Fibroblast of skin of back (primary cell): ENCODE measurements at places on chromosomes 5 and 9.

DNA sequence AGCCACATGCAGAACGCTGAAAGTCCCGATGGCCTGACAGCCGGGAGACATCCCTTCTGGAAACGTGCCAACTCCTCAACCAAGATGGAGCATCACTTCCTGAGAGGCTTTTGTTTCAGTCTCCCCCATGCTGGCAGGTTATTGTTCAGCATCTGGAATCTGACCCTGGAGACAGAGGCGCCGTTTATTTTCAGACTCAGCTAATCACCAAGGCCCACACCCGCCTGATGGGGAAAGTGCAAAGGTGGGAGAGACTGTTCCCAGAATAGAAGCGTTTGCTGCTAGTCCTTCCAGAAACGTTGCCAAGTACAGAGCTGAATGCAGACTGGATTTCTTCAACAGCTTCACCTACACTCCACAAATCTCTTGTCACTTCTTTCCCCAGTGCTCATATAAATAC is 41.8 kb upstream of the S1PR3 start:
- peak; percentile 13 for DNase-seq

DNA sequence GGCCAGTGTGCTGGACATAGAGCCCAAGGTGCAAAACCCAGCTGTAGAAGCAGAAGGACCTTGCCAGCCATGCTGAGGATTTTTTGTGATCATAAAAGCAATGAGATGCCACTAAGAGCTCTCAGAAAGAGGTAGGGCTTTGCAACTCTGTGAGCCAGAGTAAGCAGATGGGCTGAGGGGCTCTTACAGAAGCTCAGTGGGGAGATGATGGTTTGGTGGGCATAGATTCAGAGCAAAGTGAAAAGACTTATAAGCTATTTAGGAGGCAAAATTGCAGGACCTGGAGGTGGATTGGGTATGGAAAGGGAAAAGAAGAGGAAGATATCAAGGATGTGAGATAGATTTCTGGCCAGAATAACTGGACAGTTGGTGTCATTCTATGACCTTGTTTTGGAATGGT is 302.0 kb downstream of the NTRK2 start:
- DNase-seq = no peak

DNA sequence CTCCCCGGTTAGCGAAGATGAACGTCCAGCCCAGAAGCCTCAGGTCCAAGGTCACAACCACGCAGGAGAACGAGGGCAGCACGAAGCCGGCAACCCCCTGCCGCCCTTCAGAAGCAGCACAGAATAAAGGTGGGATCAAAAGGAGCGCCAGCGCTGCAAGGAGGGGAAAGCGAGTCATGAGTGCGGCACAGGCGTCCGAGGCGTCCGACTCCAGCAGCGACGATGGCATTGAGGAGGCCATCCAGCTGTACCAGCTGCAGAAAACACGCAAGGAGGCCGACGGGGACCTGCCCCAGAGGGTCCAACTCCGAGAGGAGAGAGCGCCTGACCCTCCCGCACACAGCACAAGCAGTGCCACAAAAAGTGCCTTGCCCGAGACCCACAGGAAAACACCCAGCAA is 5.8 kb downstream of the PPP1R26 start:
- no peak for DNase-seq

DNA sequence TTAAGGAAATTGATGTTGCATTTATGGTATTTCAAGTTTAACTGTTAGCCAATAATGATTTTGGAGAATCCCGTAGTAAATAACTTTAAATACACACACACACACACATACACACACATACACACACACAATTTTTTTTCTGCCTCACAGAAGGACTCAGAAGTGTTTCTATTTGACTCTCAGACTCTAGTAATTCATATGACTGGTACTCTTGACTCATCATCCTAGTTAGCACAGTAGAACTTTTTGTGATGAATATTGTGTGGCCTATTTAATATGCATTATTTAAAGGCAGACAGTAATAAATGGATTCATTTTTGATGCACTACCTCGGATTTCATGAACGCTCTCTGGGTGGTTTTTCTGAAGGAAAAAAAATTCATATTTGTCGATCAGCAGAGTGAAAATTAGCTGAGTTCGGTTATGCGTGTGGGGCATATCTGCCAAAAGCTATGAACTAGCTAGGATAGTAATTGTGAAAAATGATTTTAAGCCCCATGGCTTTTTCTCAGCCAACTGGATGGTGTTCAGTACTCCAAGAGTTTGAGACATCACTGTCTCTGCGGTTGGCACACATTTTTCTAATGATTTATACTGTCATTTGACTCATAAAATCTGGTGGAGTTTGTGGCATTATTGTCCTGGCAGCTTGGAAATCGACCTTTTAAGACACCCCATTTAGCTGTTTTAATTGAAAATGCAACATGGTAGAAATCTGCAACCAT is 102.2 kb downstream of the PCSK5 start:
- no peak for DNase-seq

DNA sequence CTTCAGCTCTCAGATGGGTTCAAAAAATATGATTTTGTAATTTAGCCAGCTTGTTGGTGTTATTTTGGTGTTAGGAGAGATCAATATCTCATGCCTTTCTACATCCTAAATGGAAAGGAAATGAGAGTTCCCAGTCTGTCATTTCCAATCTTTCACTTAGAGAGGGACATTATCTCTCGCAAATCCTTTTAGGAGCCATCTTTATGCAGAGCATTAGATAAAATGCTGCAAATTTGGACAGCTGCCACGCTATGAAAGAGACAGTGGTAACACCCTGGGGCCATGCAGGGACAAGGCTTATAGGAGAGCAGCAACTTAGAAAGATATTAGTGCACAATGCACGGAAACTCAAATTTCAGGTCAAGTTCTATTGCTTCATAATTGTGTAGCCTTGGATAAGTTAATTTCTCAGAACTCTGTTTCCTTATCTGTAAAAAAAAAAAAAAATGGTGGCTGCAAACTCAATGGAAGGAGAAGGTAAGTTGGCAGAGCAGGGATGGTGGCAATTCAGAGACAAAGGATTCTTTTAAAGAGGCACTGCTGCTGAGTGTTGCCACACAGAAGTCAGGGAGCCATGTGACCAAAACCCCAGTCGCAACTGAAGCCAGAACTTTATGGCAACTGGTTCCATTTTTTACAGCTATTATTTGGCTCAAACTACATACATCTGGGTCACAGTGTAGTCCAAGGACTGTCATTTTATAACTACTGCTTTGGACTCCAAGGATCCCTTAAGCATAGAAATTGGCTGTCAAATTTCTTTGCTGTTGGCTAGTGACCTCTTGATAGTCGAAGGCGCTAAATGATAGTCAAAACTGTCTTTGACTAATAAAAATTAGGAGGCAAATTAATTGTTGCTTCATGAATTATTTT is 210.2 kb downstream of the FRMD3 start:
- DNase-seq = no peak

DNA sequence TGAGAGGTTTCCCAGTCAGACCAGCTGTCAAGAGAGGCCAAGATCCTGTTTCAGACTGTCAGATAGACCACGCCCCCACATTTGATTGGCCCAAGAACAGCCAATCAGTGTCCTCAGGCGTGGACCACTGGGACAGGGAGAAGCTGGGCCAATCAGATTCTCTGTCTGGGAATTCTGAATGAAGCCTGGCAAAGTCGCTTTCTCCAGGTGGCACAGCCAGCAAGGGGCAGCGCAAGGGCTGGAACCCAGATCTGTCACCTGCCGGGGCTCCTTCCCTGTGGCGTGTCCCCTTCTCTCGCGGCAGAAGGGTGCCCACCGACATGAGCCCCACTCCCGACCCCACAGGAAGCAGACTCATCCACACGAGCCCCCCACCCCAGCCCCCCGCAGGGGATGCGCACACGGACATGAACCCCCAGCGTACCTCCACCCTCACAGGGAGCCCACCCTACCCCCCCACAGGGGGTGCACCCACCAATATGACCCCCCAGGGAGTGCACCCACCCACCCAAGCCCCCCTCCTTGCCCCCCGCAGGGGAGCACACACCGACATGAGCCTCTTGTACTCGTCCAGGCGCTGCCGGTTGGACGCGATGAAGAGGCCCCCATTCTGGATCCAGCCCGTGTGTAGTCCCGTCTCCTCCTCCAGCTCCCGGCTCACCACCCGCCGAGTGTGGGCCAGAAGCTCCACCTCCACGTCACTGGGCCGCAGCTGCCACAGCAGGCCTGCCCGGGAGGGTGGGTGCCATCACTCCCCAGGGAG is 6.1 kb downstream of the SARDH start:
- peak; percentile 51 for DNase-seq

DNA sequence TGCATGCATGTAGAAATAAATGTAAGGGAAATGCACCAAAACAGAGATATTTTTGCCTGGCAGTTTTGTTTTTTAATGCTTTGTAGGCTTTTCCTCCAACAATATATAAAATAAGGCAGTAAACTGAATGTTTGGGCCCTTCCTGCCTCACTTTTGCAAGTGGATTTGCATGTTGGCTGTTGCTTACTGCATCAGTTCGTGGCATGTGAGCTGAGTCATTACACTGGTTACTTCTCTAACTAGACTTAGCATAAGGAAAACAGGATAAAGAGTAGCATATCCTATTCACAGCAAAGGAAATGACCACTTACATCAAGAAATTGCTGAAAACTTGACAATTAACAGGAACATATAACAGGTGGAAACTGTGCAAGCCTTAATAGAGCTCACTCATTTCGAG is 113.4 kb downstream of the TLE1 start:
- DNase-seq = peak; percentile 23

- no peak for DNase-seq
Observed at GRCh38 chr9:114178076-114178475, 22.7 kb downstream of the COL27A1 start.

GRCh38 chr5:181243564-181244343 is at the start of gene RACK1:
RACK1 (minus strand) TSS chr5:181243906; CDS start chr5:181243800, 106 bp downstream.
- DNase-seq = peak; percentile 92

DNA sequence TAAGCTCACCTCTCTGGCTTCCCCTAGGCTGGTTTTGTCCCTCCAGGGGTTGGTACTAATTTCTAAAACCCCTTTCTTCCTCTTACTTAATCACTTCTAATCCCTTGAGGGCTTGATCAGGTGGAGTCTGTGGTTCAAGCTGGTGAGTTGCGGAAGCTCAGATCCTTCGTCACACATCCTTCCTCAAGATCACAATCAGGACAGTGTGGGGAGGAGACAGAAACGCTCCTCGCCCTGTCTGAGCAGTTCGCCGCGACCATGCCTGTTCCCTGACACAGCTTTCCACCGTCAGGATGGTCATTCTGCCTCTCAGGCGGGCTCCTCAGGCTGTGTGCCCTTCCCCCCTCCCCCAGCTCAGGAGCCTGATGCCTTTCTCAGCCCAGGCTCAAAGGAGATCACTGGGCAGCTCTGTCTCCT is 24.3 kb downstream of the CPLX2 start:
- DNase-seq = no peak

GRCh38 chr9:121700165-121700831 is 48.9 kb downstream of the DAB2IP start:
- DNase-seq = peak; percentile 47

DNA sequence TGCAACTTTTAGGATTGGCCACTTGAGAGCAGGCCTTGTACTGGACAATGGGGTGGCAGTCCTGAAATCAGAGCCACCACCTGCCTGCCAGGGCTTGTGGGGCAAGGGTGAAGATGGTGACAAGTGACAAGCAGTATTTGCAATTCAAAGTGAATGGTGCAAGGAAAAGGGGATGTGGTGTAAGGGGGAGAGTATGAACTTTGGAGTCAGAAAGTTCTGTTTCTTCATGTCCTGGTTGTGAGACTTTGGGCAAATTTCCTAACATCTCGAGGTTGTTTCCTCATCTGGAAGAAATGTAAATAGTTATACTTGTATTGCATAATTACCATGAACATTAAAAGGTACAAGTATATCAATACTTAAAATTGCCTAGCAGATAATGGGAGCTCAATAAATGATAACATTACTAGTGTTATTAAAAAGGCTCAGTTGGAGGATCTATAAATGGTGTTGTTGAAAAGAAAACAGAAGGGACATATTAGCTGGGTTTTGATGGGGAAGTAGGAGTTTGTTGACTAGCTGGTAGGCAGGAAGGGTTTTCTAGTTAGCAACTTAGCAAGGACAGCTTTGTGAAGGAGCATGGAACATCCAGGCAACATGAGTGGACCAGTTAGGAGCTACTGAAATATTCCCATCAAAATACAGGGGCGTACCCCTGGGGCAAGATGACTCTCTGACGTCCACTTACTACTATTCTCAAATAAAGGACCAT is 21.3 kb upstream of the MEGF9 start:
- no peak for DNase-seq

- peak; percentile 49 for DNase-seq
Observed at GRCh38 chr5:142017832-142018427, 5.1 kb upstream of the GNPDA1 start.

DNA sequence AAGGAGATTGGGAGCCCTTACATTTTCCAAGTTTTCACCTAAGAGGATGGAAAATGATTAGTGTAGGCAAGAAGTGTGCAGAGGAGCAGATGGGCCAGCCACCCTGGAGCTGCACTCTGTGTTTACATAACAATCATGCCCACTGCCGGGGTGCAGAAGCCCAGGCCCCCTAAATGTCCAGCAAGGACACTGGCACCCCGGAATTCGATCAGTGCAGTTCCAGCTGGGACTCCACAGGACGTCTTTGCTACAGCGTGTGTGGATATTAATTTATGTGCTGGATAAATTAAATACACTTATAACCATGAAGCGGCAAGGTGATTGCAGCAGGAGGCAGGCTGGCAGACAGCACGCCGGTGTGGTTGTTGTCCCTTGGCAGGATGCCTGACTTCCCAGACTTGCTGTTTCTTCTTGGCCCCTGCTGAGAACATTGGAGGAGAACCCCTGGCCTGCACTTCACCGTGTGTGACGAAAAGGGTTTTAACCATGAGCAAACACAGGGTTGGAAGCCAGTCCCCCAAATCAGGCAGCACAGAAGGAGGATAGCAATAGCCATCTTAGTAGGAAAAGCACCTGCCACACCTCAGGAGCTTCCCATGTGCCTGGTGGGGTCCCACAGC is 73.7 kb downstream of the GADD45G start:
- no peak for DNase-seq

DNA sequence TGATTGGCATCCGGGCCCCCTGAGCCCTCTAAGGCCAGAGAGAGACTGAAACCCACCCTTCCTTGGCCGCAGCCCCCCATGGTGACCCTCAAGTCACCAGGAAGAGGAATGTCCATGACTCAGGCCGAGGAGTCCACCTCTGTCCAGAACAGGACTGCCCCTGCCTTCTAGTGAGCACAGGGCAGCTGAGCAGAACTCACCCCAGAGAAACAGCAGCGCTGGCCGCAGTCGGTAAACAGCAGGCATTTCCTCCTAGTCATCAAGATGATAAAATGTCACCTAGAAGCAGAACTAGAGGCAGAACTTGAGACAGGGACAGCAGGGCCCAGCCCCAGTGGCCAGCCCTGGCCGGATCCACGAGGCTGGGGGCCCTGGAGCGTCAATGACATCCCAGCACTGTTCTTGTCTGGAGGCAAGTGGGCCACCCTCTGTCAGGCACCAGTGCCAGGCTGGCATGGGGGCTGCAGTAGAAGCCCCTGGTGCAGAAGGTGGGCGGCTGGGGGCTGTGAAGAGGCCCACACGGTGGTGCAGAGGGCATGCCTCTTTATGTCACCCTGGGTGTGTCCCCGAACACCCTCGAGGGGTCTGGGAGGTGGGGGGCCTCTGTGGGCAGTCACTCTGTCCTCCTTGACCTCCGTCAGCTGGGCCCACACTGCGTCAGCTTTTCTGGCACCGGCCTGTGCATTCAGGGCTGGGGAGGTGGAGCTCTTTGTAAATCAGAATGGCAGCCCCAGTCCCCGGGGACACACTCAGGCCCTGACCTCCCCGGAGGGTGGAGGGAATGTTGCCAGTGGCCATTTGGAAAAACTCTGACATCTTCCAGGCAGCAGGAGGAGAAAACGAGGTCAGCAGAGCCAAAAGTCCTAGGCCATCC is 83.0 kb downstream of the NTNG2 start:
- no peak for DNase-seq

GRCh38 chr9:134335061-134335460 is 8.8 kb downstream of the RXRA start:
- DNase-seq = peak; percentile 42
